NCI-H2029 treated with DMSO at 0.1 percent for 48 hours (cell line): ENCODE measurements at places on chromosomes 16 and 17.
A peak's percentile ranks its signal among the peaks of the same experiment; 100 is the strongest.

- DNase-seq, result no peak
Observed at GRCh38 chr16:73418691-73419090, 370.8 kb upstream of the ZFHX3 start.

- DNase-seq, result no peak
Observed at GRCh38 chr16:27433636-27434035, 31.7 kb downstream of the IL21R start.

GRCh38 chr17:2176499-2177169 lies 121.7 kb downstream of the HIC1 start:
- DNase-seq, result no peak

GRCh38 chr17:73228748-73229236 lies 32.9 kb downstream of the CPSF4L start:
- DNase-seq, result no peak

GRCh38 chr17:15349119-15349518 lies 7.7 kb upstream of the TEKT3 start:
- no peak for DNase-seq

- no peak for DNase-seq
Observed at GRCh38 chr16:83393196-83393981, 414.4 kb upstream of the HSBP1 start.

GRCh38 chr16:68778551-68779231 lies 41.6 kb downstream of the CDH1 start:
- peak; percentile 37 for DNase-seq

DNA sequence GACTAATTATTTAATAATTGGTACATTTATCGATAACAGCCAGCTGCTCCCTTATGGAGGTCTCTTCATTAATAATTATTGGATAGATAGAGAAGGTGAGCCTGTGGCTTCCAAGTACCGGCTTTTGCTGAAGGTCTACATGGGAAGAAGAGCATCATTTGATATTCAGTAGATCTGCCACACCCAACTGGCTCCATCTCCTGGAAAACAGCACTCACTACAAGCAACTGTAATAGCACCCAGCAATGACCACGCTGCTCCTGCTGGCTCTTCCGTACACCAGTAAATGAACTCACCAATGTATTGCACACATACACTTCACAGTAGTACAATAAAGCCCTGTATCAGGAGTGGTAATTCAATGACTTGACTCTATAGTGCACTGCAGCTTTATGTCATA lies 19.5 kb downstream of the MARVELD3 start:
- no peak for DNase-seq

GRCh38 chr16:19672378-19672777 lies 45.6 kb downstream of the KNOP1 start:
- no peak for DNase-seq

- no peak for DNase-seq
Observed at GRCh38 chr16:84228256-84228838, 11.5 kb downstream of the KCNG4 start.

- no peak for DNase-seq
Observed at GRCh38 chr17:79171188-79171587, 96.6 kb downstream of the ENGASE start.

DNA sequence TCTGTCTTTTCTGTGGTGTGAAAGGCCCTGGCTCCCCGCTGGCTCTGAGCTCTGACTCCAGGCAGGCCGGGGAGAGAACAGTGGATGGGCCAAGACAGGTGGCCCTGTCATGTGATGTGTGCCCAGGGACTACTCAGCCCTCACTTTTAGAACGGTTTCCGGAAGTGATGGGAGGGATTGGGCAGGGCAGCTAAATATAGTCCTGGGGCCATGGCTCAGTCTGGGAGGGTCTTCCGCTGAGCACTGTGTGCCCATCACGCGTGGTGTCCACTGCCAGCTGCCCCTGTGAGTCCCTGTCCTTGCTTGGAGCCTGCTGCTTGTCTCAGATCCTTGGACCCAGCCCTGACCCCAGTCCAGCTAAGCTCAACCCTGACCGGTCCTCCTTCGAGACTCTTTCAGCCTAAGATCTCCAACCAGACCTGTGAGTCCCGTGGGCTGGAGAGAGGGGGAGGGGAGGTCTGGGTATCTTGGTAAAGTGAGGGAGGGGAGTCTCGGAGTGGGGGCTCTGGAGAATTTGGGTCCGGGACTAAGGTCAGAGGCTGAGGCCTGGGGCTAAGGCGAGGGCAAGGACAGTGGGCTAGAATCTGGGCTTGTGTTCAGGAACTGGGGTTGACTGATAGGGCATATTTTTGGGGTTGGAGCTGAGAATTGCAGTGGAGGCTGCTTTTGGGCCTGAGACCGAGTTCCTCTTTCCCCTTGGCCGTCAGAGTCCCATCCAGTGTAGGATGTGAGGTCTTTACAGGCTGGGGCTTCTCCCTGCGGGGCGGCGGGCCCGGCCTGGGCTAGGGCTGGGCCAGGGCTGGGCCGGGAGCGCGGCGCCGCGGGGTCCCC lies at the start of gene TRIM72:
TRIM72 (plus strand) TSS at position 243 of the 831 bp plus-strand sequence. CDS start 620 bp downstream, outside the sequence.
- DNase-seq, result no peak

- DNase-seq, result no peak
Observed at GRCh38 chr16:66446737-66447136, 19.6 kb downstream of the BEAN1 start.

- DNase-seq, result no peak
Observed at GRCh38 chr16:30838876-30839471, 52.0 kb upstream of the ZNF629 start.

DNA sequence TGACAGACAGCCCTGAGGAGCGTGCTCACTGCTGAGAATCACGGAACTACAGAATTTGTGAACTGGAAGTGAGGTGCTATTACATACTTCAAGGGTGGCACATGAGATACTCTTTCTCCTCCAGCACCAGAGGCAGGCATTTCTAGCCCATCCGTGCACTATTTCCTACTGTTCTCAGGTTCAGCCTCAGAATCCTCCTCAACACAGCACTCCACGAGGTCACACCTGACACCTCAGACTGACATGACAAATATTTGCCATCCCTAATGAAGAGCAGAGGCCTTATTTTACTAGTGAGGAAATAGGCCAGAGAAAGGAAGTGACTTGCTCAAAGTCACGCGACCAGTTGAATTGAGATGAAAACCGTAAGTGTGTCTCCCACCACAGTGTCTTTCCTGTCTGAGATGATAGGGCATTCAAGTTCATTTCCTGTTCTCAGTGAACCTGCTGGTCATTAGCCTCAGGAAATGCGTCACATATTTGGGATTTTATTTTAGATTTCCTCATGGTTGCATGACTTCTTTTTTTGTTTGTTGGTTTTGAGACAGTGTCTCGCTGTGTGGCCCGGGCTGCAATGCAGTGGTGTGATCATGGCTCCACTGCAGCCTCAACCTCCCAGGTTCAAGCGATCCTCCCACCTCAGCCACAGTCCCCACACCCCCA lies 23.6 kb downstream of the SEZ6 start:
- peak; percentile 34 for DNase-seq

DNA sequence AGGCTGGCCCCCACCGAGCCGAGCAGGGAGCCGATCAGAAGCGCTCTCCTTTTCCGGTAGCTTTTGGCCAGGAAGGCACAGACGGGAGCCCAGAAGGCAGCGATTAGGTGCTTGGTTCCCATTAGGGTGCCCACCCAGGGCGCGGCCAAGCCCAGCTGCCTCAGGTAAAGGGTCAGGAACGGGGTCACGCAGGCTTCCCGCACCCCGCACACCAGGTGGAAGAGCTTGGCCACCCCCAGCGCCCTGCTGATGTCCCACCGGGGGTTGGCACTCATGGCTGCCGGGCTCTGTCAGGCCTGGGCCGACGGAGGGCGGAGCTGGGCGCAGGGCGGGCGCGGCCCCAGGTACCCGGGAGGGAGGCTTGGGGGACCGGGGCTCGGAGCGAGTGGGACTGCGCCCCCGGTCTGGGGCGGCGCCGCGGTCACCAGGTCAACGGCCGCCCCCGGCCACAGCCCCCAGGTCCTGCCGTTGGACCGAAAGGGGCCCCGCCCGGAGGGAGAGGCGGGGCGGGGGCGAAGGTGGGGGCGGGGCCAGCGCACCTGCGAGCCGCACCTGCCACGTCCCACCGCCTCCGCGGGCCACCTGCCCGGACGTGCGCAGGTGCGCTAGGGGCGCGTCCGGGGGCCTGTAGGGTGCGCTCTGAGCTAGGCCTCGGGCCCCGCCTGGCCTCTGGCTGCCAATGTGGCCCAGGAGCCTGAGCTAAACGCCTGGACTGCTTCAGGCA lies at the start of gene MFSD6L:
MFSD6L (minus strand) TSS at position 520 of the 724 bp plus-strand sequence; CDS start at position 275, 245 bp downstream.
- no peak for DNase-seq

GRCh38 chr16:88804552-88805339 lies 1.2 kb downstream of the CDT1 start:
- DNase-seq, result no peak

DNA sequence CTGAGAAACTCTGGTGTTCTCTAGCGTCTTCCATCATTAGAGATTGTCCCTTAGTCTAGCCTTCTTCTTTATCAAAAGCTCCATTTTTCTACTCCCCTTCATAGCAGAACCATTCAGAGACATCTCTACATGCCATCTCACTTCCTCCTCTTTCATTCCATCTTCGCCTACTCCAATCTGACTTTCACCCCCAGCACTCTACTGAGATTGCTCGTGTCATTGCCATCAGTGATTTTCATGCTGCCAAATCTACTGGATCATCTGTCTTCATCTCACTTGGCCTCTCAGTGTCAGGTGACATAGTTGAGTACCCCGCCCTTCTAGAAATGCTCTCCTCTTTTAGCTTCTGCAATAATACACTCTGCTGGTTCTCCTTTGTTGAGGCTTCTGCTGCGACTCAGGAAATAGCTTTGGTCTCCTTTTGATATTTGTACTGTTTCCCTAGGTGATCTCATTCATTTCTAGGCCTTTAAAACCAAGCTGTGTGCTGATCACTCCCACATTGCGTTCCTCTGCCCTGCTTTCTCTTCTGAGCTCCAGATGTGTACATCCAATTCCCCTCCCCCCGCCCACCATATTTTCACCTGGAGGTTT lies 119.1 kb downstream of the FTO start:
- DNase-seq, result peak; percentile 10

DNA sequence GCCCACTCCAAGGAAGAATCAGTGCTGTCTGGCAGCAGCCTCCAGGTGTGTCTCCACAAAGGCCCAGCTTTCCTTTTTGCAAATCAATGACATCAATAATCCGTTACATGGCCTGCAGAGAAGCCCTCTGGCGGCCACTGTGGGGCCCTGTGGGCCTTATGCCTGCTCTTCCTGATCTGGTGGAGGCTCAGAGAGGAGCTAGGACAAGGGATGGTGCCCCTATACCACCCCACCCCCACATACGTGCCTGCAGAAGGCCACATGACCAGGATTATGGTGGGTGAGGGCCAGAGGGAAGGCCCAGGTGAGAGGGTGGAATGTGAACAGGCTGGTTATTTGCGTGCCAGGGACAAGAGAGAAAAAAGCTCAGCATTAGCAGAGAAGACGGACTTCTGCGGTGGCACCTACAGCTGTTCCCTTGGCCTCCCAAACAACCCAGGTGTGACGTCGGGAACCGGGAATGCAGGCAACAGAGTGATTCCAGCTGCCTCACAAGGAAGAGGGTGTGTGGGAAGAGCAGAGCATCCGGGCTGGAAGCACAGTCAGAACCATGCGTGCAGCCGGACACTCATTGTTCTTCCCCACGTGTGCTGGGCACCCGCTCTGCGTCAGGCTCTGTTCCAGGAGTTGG lies 22.5 kb downstream of the EIF4A3 start:
- DNase-seq, result no peak

DNA sequence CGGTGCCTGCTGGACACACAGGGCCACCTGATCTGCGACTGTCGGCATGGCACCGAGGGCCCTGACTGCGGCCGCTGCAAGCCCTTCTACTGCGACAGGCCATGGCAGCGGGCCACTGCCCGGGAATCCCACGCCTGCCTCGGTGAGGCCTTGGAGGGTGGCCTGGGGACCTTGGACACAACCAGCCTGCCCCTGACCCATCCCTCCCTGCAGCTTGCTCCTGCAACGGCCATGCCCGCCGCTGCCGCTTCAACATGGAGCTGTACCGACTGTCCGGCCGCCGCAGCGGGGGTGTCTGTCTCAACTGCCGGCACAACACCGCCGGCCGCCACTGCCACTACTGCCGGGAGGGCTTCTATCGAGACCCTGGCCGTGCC lies 1.4 kb downstream of the NTN3 start:
- no peak for DNase-seq

DNA sequence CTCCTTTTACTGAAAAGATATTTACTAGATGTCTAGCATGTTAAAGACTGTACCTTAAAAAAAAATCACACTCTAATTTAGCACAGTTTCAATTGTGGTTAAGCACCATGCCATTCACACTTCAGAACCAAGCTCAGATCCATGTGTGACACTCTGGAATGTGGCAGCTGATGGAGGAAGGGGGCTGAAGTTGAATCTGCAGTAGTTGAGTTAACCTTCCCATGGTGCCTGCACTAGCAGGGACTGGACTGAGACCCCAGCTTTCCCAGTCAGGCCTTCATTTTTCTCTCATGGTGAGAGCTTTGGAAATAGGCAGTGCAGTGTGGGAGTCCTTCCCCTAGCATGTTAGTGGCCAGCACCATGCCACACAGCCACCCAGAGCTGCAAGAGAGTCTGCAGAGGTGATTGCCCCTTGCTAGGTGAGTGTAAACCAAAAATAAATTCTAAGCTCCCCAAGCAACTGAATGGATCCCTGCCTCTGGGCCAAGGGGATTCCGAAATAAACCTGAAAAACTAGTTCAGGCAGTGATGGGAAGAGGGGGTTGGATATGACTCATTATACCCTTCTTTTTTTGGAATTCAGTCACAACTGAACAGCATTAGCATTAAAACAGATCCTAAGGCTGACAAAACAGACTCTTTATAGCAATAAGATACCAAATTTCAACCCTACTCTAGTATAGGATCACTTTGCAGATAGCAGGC lies 208.5 kb downstream of the WWOX start:
- no peak for DNase-seq

DNA sequence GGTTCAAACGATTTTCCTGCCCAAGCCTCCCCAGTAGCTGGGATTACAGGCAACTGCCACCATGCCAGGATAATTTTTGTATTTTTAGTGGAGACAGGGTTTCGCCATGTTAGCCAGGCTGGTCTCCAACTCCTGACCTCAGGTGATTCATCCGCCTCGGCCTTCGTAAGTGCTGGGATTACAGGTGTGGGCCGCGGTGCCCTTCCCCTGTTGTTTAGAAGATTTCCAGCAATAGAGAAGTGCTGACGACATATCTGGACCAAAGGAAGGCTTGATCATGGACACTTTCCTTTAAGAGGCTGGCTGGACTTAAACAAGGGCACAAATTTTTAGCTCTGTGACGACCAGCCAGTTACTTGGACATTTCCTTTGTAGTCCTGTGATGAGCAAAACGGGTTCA lies 1.3 kb upstream of the MT1M start:
- DNase-seq, result no peak

DNA sequence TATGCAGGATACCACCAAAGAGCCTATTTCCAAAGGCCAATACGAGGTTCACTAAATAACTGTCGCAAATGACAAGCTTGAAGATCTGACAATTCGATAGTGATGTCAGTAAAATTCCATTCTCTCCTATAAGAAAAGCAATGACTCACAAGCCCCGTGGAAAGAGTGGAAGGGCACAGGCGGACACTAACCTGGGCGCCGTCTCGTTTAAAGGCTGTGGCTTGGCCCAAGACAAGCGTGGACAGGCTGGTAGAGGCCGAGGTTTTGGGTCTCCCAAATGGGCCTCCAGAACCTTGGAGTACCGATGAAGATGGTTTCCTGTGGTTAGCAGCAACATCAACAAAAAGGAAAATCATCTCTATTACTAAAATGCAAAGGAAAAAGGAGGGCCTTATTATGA lies 16.5 kb upstream of the SLC38A8 start:
- DNase-seq, result no peak
